Peyer's patch (tissue), 4 donors: ENCODE measurements at places on chromosomes 6 and 20. TPM values are rescaled to one million over a fixed set of nuclear protein-coding genes. Genes with fewer than 3 reads are reported as not detected.

GRCh38 chr6:81749707-81750106 lies 2.8 kb downstream of the TENT5A start:
- no peak for DNase-seq

DNA sequence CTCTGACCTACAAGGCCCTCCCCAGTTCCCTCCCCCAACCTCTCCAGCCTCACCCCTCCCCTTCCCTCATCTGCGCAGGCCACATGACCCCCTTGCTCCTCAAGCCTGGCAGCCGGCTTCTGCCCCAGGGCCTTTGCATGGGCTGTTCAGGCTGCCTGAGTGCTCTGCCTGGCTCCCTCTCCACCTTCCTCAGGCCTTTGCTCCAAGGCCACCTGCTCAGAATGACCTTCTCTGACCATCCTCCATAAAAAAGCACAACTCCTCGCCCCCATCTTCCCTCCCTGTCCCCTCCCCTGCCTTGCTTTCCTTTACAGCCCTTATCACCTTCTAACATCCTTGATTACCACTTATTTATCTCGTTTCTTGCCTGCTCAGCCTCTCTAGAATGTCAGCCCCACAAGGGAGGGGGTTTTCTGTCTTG lies 38.7 kb downstream of the SPDEF start:
- no peak for DNase-seq

DNA sequence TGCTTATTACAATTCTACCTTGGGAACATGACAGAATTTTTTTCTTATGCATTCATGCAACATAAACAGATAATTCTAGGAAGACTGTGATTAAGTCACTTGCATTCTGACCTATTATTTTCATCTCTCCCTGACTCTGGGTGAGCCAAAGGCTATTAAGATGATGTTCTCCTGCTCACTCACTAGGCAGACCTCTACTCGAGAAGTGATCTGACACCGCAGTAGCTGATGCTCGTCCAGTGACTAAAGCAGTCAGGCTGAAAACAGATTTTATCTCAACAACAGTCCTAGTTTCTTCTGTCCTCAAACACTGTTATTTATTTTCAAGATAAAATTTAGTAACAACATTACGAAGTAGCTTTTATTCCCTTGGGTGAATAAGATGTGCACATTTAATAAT lies 17.3 kb downstream of the NAA20 start:
- DNase-seq = no peak

DNA sequence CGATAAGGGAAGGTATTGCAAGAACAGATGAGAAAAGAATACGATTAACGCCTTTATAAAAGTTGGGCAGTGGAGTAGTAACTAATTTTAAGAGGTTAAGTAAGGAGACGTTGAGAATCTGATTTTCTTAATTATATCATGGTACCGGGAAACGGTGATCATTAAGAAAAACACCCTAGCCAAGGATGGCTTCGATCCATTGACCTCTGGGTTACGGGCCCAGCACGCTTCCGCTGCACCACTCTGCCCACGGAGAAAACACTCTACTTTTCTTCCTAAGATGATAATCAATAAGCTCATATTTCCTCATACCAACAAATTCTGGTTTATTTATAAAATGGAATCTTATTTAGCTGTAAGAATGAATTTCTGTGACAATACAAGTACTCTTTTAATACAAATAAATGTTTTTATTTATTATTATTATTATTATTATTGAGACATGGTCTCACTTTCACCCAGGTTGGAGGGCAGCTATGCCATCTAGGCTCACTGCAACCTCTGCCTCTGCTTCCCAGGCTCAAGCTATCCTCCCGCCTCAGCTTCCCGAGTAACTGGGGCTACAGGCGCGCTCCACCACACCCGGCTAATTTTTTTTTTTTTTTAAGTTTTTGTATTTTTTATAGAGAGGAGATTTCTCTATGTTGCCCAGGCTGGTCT lies 8.3 kb downstream of the POM121L2 start:
- no peak for DNase-seq

Gene BMP2
- 29.8 TPM for total RNA-seq

Gene BEND6
- not detected for total RNA-seq

Gene HAO1
- 0.53 TPM for total RNA-seq

Gene ZNF334
- total RNA-seq = 5.0 TPM

Gene NHSL1
- 158 TPM for total RNA-seq
